ENCODE measurements at places on chromosomes 7 and 10.
A peak's percentile ranks its signal among the peaks of the same experiment; 100 is the strongest.

DNA sequence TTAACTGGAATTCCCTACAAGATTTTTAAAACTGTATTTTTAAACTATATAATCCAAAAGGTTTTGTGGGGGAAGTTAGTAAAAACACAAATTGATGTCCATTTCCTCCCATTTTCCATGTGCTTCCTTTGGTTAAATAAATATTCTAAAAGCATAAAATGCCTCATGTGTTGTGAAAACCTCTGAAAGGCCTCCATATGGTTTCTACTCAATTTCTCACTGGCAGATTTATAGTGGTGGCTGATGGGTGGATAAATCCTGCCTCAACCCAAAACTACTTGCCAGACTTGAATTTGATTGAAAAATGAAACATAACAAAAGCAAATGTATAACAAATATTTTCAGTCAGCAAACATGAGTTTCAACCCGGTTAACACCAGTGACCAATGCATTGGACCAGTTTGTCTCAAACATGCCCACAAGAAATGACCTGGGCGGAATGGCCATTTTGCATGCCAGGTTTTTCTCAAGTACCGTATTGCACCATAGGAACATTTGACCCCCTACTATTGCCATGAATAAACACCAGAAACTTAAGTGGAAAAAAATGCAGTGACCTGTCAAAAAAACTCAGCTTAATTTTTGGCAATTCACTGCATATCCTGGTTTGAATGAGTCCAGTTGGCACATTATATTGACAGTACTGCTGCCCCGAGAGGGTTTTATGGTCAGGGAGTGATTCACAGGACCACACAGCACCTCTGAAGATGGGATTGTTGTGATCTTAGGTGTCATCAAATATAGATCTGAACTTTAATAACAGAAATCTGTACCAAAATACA, 454.6 kb upstream of the ANKRD30A start:
- DNase-seq: no peak

GRCh38 chr7:6655636-6656385, 18.7 kb downstream of the ZNF316 start:
- DNase-seq: no peak

- DNase-seq: no peak
These were observed 73.5 kb downstream of the MKI67 start for GRCh38 chr10:128052696-128053095.

- DNase-seq: no peak
These were observed 26.1 kb downstream of the SHTN1 start for GRCh38 chr10:116978901-116979300.

DNA sequence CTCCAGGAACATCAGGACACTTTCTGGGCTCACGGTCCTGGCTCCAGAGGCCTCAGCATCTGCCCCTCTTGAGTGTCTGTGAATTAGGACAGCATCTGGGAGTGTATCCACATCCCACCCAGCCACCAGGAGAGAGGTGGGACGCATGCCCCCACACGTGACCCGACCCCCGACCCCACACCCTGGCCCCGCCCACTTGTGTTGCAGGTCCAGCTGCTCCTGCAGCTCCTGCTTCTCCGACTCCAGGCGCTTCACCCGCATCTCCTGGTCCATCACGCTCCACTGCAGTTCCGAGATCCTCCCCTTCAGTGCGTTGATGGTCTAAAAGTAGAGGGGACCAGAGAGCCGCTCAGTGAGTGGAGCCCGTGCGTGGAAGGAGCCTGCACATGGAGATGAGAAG, 13.6 kb downstream of the MAD1L1 start:
- no peak for DNase-seq

GRCh38 chr10:101014966-101015581, 15.5 kb downstream of the LZTS2 start:
- peak; percentile 85 for DNase-seq

GRCh38 chr7:28318101-28318762, 94.1 kb upstream of the CREB5 start:
- peak; percentile 36 for DNase-seq

GRCh38 chr10:103828107-103828506, 27.3 kb downstream of the SH3PXD2A start:
- no peak for DNase-seq

DNA sequence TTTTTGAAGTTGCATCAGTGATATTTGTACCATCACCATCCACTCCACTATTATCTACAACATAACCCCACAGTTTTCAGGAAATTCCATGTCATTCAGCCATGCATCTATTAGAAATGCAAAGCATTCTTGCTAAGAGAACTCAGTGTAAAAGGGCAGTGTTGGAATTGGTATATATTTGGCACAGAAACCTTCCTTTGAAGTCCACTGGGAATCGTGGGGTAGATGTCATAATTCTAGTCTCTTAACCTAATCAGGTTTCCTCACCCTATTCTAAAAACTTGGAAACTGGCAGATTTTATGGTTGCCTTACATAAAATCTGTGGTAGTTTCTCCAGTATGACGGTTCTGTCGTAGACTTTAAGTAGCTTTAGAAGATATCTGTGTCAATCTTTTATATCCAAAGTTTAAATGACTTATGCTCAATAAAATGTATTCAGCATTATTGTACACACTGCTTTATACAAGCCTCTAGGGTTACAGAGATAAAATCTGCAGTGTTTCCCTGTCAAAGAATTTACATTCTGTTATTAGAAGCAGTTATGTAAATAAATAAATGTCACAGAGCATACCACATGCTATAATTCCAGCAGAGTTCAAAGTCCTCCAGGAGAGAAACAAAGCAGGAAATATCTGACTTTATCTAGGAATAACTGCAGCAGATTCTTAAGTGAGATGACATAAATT, 704.4 kb upstream of the CELF2 start:
- DNase-seq: peak; percentile 25

DNA sequence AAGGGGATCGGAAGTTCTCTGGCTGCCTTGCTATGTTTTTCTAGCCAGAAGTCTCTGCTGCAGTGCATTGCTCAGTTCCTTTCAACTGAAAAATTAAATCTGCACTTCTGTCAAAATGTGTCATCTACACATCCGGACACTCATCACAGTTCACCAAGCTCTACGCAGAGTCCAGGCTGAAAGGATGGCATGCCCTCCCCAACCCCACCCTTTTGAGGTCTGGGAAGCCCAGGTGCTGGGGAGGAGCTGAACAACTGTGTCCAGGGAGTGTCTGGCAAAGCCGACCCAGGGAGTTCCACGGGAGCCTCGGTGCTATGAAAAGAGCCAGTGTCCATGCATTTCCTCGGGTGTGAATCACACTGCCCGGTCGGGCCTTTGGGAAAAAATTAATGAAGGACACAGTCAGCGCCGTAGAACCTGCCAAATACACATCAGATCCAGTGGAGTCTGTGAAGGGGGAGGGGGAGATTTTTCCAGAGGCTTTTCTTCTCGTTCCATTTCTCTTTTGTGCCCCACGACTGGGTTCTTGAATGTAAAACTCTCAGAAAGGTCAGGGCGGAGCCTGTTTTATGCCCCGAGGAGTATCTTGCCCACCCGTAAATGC, 757 bp upstream of the PALS2 start:
- DNase-seq: peak; percentile 58

DNA sequence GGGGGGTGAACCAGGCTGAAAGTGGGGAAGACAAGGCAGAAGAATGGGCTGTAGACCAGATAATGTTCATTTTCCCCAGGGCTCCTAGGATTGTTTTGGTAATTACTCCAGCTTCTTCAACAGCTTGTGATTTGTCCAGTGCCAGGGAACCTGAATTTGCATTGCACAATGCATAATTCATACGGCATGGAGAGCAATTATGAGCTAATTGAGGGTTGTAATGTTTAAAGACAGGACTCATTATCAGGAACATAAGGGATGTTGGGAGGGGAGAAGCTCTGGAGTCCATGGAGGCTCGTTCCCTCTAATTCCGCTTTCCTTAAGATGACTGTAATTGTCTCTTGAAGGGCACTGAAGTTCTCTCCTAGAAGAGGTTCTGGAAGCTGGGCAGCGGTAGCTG, 405.0 kb upstream of the ZMIZ1 start:
- no peak for DNase-seq

DNA sequence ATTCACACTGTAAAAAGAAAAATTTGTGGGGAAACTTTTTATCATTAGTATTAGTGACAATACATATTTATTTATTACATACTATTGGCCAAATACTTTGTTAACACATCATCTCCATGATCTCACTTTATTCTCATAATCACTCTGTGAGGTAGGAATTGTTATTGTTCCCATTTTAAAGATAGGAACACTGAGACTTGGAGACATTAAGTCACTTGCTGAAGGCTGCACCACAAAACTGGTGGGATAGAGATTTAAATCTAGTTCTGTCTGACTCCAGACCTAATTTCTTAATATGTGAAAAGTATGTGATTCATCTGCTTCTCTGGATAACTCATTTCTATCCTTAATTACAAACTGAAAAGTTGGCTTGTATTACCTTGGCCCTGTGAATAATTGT, 8.2 kb downstream of the PPP1R3C start:
- DNase-seq: no peak

DNA sequence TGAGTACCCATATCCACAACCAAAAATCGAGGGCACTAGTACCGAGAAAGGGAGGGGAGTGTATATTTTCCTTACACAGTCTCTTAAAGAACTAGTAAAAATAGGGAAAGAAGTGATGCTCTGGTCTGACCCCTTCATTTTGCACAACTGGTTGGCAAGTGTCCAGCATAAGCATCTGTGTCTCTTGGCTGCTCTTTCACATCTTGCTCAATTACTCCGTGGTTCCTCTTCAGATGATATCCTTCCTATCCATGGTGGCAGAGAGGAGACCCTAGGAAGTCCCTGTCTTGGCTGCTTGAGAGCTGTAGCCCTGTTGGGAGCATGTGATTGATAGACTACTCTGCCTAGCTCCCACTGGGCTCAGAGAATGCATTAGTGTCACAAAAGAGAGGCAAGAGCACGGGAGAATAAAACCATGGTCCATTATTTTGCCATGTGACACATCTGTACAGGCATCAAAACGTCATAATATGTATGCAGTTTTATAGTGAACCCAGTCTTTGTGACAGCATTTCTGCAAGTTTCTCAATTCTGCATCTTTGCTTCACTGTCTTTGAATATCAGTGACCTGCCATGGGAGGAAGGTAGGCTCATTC, 111.8 kb upstream of the ANKRD1 start:
- no peak for DNase-seq

All from EL (cell line).